ENCODE measurements at places on chromosomes 4 and X.

DNA sequence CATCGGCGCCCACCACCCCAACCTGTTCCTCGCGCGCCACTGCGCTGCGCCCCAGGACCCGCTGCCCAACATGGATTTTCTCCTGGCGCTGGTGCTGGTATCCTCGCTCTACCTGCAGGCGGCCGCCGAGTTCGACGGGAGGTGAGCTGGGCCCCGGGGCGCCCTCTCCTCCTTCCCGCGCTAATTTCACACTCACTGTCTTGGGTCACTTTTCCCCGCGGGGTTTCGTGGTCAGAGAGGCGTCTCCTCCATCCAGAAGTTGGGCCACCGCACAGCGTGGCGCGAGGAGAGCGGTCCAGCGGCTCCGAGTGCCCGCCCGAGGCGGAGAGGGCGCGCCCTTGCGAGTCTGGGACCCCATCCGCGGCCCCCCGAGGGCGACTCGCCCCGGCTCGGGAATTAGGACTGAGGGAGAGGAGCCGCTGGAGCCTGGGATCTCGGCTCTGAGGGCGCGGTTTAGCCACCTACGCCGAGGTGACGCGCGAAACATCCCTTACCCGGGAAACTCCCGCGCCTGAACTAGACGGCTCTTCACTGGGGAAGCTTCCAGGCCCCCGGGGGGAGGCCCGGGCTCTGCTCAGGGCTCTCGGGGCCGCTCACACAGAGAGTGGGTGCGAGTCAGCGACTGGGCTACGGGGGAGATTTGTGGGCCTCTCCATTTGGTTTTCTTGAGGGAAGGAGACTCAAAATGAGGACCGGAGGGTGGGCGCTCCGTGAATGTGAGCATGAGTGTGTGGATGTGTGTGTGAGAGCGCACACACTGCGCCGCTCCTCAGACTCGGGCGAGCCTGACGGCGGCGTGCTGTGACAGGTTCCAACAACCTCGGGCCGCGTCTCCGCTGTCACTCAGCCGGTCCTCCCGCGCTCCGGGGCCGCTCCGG is 551 bp downstream of the NPNT start:
- no peak for DNase-seq

DNA sequence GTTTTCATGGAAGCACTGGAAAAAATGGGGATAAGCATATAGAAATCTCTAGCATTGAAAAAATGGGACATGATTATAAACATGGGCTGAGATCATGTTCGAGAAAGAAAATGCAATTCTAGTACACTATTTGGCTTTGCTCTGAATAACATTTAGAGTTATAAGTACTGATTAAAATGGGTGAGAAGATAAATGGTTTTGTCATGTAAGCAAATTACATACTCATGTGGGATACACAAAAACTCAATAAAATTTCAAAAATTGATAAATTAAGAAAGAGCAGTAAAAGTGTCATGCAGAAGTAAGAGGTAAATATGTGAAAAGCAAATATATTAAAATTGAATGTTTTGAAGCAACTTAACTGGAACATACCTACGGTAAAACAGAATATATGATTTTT is 99.6 kb downstream of the GRIA2 start:
- no peak for DNase-seq

GRCh38 chr4:56739066-56739777 is 58.1 kb upstream of the HOPX start:
- no peak for DNase-seq

GRCh38 chrX:110120025-110120424 is 117.1 kb downstream of the TMEM164 start:
- DNase-seq = no peak

DNA sequence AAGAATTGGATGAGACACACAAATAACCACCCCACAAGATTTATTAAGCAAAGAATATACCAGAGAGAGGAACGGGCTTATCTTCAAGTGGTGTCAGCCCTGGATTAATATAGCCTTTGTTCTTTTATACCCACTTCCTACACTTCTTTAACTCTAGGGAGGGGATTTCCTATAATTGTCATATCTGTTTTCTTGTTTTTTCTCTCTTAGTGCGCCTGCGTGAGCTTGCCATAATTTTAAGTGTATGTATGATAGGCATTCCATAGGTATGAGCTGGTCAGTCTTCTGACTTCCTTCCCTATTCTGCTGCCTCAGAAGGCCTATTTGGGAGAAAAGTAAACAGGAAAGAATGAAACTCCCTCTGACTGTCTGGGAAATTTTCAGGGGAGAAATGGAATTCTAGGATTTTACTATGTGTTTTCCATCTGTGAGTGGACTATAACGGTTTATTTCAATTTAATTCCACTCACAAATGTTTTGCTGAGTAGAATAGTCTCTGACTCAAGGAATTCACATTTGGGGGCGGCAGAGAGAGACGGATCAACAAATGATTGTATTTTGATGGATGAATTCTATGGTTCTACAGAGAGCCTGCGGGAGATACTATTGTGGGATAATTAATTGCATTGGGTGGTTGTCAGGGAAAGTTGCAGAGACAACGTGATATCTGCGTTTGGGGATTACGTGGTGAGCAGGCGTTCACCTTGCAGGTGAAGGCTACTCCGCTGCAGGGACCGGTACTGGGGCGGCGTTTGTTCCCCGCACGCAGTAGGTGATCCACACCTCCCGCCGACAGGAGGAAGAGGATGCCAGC is 626 bp upstream of the CEP135 start:
- peak; percentile 84 for DNase-seq

GRCh38 chrX:40262157-40263013 is 164.6 kb upstream of the BCOR start:
- DNase-seq = no peak

DNA sequence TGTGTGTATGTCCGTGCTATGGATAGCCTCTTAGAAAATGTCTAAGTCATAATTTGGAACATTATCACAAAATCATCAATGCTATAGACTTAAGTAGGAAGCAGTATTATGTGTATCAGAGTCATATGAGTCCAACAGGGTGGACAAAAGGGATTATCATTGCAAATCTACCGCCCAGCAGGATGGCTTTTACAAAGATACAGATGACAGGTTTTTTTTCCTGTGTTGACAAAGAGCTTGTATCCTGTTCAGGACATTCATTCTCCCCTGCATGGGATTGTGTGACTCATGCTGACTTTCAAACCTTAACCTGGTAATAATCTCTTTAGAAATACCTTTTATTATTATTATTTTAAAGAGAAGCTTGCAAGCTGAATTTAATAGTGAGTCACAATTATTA is 310.3 kb upstream of the GNPDA2 start:
- no peak for DNase-seq

DNA sequence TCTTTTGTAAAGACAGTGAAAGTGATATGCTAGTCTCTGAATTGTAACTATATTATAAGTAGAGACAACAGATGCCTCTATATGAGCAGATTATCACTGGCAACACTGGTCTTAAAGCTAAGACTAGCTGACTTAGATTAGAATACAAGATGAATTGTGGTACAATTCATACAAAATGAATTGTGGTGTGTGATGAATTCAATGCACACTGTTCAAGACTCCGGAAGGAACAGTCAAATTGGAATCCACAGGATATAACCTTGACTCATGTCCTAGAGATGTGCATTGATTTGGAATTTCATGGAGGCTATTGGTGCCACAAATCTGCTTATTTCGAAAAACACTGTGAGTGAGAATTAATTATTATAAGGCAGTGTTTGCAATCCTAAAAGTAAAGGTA is 701.8 kb downstream of the PCDH7 start:
- DNase-seq = no peak

- DNase-seq = no peak
Observed at GRCh38 chrX:30156880-30157560, 58.3 kb upstream of the MAGEB2 start.

DNA sequence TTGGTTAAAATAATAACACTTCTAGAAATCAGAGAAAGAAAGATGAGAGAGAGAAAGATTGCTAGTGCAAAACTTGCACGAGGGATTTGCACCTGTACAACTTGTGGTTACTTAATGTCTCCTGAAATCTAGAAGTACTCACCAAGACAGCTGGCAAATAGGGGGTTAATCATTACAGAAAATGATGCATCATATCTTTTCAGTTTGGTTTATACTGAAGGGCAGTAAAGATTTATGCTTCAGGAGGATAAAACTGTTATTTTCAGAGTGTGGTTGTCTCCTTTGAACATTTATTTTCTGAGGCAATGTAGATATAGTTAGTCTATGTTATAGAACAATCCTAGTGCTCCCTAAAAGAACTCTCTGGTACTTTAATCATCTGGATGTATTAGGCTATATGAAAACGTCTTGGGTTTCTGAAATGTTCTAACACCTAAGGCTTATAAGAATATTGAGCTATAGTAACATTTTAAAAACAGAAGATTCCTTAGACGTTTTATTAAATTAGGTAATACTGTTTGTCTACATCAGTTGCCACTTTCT is 13.3 kb downstream of the ATOH1 start:
- no peak for DNase-seq

- no peak for DNase-seq
Observed at GRCh38 chrX:39475372-39475771, 622.4 kb downstream of the BCOR start.

GRCh38 chr4:186957952-186958555 is 234.4 kb upstream of the FAT1 start:
- DNase-seq = no peak

DNA sequence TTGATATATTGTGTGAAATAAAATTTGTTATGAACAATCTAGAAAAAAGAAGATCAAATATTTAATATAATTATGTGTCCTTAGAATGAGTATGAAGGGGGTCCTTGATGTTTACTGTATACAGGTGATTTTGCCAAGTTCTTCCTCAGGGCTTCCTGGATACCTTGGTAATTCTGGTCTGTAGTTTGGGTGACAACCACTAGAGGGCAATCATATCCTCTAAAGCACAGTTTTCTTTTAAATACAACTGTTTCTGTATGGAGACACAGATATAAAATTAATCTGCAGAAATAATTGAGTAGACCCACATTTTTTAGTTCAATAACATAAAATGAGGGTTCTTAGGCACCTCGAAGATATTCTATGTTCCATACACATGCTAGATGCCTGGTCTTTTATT is 157.7 kb downstream of the SPANXN1 start:
- DNase-seq = peak; percentile 26

GRCh38 chr4:124030147-124030546 is 633.6 kb downstream of the SPRY1 start:
- no peak for DNase-seq

- DNase-seq = no peak
Observed at GRCh38 chrX:100647095-100647494, 3.1 kb downstream of the SRPX2 start.

- DNase-seq = no peak
Observed at GRCh38 chrX:115898382-115899001, 272.1 kb upstream of the AGTR2 start.

DNA sequence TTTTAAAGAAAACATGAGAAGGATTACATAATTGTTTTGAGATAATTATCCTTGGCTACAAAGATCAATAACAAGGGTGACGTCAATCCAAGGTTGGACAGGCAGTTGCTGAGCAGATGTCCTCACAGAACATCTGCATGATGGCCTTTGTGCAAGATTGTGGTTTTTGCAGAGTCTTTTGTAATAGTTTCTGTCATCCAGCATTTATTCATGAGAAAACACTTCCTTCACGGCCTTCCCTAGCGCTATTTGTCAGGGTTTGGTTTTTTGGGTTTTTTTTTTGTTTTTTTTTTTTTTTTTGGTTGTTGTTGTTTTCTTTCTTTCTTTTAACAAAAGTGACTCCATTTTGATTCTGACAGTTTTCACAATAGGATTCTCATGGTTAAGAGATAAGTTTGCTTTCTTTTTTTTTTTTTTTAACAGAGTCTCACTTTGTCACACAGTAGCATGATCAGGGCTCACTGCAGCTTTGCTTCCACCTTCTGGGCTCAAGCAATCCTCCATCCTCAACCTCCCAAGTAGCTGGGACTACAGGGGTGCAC is 31.5 kb upstream of the ELF2 start:
- peak; percentile 91 for DNase-seq

GRCh38 chr4:186148336-186148975 is 42.9 kb upstream of the CYP4V2 start:
- no peak for DNase-seq

GRCh38 chr4:130855533-130855932 is 1759.6 kb downstream of the C4orf33 start:
- DNase-seq = no peak

GRCh38 chrX:26789751-26790150 is 573.8 kb downstream of the MAGEB5 start:
- DNase-seq = no peak

- DNase-seq = no peak
Observed at GRCh38 chr4:150006197-150006596, 72.0 kb upstream of the DCLK2 start.

- no peak for DNase-seq
Observed at GRCh38 chrX:66876776-66877175, 237.9 kb upstream of the EDA2R start.

DNA sequence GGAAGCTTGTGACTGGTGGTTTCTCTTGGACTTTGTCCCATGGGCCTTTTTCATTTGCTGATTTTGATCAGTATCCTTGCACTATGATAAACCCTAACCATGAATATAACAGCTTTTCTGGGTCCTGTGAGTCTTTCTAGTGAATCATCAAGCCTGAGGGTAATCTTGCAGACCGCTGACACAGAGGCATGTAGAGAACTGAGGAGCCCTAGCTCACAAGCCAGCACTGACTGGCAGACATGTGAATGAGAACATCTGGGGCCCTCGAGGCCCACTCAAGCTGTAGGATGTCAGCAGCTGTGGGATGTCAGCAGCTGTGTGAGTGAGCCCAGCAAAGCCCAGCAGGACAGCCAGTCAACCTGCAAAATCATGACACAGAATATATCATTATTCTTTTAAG is 36.7 kb downstream of the HMGB3 start:
- no peak for DNase-seq

GRCh38 chr4:19319607-19320006 is 932.1 kb upstream of the SLIT2 start:
- DNase-seq = no peak

DNA sequence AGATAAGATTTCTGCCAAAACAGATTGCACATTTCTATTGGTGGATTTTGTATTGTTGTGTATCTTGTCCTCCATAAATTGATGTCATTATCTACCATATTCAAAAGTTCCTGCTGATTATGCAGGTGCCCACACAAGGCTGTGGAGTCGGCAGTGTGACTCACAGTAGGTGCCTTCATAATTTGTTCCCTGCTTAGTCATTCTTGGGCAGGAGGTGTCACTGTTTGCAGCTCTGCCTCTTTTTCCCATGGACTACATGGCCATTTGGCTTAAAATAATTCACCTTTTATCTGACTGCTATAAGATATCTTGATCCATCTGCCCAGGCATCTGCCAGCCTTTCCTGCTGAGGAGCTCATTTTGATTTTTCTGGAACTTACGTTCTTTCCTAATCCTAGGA is 33.6 kb upstream of the ENPEP start:
- DNase-seq = no peak

DNA sequence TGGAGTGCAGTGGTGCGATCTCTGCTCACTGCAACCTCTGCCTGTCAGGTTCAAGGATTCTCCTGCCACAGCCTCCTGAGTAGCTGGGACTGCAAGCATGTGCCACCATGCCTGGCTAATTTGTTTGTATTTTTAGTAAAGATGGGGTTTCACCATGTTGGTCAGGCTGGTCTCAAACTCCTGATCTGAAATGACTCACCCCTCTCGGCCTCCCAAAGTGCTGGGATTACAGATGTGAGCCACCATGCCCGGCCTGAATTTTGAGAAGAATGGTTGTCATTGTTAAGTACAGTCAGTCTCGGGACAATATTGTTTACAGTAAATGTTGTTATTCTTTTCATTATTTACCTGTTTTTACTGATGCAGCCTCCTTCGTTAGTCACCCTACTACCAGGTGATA is 1226.2 kb upstream of the TENM3 start:
- DNase-seq = no peak
